ENCODE measurements at places on chromosomes 16 and 17.

DNA sequence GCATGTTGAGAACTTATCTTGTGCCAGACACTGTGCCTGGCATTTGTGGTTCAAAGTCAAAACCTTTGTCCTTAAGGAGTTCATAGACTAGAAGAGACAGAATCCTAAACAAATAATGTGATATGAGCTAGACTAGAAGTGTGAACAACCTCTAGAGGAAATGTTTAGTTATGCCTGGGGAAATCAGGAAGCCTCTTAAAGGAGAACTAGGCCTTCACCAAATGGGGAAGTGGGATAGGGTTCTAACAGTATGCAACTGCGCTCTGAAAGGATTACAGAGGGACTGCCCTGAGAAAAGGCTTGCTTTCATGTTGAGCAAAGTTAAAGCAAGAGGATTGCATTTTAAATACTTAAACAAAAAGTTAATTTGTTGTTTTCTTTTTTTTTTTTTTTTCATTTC, 4.9 kb downstream of the RUNDC1 start:
- no peak for DNase-seq

GRCh38 chr17:78241277-78242023, 10.0 kb downstream of the TMEM235 start:
- DNase-seq: no peak

GRCh38 chr17:15321556-15322251, 19.7 kb downstream of the TEKT3 start:
- no peak for DNase-seq

- no peak for DNase-seq
These were observed 171.0 kb downstream of the MAF start for GRCh38 chr16:79429381-79430190.

- DNase-seq: no peak
These were observed 237.2 kb downstream of the MRTFB start for GRCh38 chr16:14308368-14308723.

GRCh38 chr17:72116661-72117521, 3.9 kb upstream of the SOX9 start:
- DNase-seq: no peak

- DNase-seq: no peak
These were observed 12.4 kb downstream of the LUC7L3 start for GRCh38 chr17:50731575-50732460.

- no peak for DNase-seq
These were observed 23.1 kb upstream of the CNOT1 start for GRCh38 chr16:58652741-58653140.

GRCh38 chr16:69870761-69871160, 80.4 kb upstream of the CLEC18A start:
- DNase-seq: no peak

- no peak for DNase-seq
These were observed 55.3 kb downstream of the USP22 start for GRCh38 chr17:20987511-20987910.

DNA sequence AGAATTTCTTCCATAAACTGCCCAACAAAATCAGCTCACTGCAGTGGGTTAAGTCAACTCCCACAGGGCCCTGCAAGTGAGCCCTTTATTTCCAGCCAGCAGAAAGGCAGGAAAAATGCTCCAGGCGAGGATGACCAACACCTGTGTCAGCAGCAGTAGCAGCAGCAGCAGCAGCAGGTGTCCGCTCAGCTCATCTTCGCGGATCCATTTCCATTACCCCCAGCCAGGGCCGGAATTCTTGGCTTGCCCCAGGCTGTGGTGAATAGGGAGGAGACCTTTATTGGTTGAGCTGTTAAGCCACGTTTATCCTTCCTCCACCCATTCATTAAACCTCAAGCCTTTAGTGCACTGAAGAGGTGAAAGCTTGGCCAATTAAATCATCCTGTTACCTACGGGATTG, 46.2 kb downstream of the MARCHF10 start:
- no peak for DNase-seq

DNA sequence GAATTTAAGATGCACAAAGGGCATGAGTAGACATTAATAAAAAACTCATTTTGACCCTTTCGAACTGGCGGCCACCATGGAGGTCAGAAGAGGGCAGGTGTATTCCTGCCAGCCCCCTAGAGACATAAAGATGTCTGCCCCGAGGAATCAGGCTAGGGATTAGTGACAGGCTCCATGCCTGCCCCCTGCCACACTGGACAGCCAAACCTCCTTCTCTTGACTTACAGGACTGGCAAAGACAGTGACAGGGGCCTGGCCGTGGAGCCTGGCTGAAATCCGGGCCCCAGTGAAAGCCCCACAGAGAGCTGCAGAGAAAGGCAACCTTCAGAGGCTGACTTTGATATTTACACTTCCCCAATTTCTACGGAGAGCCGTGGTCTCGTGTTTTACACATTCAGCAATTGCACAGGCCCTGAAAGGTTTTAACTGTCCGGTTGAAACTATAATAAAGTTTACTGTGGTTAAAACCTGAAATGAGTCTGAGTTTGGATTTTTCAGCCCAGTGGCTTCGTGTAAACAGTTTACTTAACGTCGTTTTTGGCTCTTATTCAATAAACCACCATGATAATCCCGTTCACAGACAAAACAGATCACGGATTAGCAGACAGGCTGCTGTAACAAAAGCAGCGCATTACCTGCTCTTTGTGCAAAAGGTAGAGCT, 243.9 kb upstream of the MYOCD start:
- no peak for DNase-seq

DNA sequence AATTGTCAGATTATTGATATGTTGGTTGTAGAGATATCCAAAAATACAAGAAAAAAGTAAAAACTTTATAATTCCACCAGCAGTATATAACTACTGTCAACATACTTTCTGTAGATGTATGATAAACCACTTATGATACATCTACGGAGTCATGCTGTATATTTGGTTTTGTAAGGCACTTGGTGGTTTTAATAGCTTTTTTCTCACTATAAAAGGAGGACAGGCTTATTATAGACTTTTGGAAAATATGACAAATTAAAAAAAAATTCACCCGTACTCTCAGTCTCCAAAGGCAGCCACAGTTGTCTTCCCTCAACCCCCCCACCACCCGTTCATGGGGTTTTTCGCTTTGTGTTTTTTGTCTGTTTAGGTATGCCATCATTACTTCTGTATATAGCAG, 14.8 kb downstream of the RAI1 start:
- DNase-seq: no peak

DNA sequence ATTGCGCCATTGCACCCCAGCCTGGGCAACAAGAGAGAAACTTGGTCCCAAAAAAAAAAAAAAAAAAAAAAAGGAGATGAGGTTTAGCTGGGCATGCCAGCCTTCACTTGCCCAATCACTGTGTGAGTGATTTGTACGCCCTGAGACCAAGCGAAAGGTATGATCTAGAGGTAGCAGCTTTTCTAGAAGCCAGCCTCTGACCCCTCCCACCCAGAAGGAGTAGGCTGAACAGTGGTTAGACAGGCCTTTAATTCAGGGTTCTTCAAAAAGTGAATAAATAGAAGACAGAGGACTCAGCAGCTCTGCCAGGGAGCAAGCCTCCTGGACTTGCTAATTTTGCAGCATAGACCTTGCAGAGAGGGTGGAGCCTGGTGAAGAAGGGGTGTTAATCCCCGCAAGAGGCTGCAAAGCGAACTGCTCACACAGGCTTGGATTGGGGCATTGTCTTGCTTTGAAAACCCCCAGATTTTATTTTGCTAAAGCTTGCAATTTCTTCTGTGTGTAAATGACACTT, 7.1 kb upstream of the CYTH1 start:
- DNase-seq: no peak

GRCh38 chr17:63595132-63595531, 5.6 kb upstream of the TACO1 start:
- no peak for DNase-seq

DNA sequence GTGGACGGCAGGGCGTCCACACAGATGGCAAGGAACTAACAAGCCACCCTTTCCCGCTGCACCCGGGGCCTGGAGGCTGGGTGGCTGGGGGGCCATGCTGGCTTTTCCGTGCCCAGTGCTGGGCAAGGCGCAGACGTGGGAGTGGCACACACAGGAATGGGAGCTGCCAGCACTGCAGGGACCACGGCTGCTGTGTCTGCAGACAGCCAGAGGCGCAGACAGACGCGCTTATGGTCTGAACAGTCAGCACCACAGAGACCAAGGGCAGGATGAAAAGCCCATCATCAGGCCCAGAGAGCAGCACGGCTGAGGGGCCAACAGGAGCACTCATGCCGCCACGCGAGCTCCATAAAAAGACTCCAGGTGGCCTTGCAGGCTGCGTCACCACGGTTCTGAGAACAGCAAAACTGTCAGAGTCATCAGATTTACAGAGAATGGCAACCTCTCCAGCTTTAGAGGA, 24.0 kb downstream of the PDIA2 start:
- DNase-seq: no peak

DNA sequence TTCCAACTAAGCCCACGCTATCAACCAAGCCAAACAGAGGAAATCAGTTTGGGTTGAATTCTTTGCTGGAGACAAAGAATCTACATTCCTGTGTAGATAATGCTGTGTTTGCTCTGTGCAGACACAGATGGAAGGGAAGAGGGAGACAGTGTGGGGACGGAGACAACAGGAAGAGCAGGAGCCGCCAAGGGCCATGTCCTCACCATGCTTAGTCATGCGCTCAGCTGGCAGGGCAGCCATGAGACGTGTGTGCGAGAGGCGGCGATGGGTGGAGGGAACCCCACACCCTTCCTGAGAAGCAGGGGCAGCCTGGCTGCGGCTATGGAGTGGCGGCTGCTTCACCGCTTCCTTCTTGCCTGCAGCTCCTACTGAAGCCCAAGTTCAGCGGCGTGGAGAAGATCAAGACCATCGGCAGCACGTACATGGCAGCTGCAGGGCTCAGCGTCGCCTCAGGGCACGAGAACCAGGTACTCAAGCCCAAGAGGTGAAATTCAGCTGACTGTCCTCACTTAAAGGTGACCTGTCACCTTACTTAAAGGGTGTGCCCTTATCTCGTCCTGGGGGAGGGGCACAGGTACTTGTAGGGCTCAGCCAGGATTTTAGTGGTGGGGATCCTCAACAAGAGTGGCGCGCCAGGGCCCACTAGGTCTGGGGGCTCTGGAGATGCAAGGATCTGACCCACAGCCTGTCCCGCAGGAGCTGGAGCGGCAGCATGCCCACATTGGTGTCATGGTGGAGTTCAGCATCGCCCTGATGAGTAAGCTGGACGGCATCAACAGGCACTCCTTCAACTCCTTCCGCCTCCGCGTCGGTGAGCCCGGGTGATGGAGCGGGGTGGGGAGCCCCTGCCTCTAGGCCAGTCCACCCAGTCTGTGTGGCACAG, 47.5 kb downstream of the ADCY7 start:
- no peak for DNase-seq

GRCh38 chr17:76176701-76177574, 35.9 kb upstream of the FOXJ1 start:
- no peak for DNase-seq

GRCh38 chr17:15913826-15914225, 31.1 kb upstream of the ADORA2B start:
- DNase-seq: no peak

- no peak for DNase-seq
These were observed 937.7 kb downstream of the CDH11 start for GRCh38 chr16:64184156-64184555.

- DNase-seq: no peak
These were observed 5.3 kb downstream of the IFI35 start for GRCh38 chr17:43011728-43012472.

- no peak for DNase-seq
These were observed 445 bp upstream of the DBNDD1 start for GRCh38 chr16:90019543-90020259.

GRCh38 chr16:47979164-47979520, 176.7 kb downstream of the ABCC12 start:
- no peak for DNase-seq

- DNase-seq: no peak
These were observed 31.9 kb upstream of the NUDT7 start for GRCh38 chr16:77690416-77690815.

DNA sequence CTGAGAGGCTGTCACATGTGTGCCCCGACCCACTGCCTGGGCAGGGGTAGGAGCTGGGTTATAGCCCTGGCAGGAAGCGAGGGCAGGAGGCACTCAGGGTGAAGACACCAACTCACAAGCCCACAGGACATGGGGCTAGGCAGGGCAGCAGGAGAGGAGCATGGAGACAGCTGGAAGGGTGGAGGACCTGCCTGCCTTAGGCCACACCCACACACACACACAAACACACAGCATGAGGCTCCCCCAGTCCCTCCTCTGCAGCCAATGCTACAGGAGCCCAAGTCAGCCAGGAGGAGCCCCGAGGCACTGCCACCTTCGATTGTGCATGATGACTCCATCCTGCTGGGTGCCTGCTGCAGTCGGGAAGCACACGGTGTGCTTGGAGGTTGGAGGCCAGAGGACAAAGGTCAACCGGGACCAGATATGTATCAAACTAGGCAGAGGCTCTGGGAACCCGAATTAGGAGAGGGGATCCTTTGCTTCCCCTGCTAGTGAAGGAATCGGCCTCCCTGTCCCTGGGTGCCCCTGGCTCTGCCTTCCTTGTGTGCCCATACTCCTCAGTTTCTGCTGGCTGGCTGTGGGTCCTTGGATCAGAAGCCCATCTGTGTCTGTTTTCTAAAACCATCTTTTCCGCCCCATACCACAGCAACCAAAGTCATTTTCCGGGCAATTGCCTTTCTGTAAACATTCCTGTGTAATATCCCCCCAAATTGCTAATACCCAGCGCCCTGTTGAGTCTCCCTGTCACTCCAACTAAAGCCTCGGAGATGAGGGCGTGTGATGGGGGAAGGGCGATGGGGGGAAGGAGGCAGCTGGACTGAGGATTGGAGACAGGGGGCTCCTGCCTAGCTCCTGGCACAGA, 20.5 kb downstream of the SRCIN1 start:
- peak; percentile 33 for DNase-seq

DNA sequence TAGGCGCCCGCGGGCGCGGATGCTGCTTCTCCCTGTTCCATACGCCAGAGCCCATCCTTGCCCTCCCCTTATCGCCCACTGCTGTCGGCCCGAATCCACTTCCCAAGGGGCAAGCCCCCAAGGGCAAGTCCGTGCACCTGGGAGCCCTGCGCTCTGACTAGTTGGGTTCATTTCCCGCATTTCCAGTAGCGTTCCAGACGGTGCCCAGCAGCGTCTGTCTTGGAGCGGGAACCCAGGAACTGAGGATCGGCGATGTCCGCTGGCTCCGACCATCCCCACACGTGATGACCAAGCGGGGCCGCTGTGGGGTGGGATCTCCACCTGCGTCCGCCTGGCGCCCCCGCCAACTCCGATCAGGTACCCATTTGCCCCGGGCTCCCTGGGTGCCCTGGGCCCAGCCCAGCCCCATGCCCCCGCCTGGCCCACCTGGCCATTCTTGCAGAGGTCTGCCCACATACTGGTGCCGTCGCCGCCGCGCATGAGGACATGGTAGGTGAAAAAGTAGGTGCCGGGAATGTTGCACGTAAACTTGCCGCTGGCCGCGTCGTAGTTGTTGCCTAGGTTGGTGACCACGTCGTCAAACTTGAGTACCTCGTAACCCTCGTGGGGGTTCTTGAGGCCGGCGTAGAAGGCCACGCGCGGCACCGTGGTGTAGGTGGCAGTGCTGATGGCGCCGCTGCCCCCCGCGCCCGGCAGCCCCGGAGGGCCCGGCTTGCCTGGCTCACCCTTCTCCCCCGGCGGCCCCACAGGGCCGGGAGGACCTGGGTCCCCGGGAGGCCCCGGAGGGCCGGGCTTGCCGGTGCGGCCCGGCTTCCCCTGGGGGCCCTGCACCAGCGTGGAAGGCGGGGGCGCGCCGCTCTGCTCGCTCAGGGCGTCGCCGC, 837 bp downstream of the C1QL1 start:
- no peak for DNase-seq
